ENCODE measurements at places on chromosomes 5 and 9. TPM values are rescaled to one million over a fixed set of nuclear protein-coding genes. Genes with fewer than 3 reads are reported as not detected.

DNA sequence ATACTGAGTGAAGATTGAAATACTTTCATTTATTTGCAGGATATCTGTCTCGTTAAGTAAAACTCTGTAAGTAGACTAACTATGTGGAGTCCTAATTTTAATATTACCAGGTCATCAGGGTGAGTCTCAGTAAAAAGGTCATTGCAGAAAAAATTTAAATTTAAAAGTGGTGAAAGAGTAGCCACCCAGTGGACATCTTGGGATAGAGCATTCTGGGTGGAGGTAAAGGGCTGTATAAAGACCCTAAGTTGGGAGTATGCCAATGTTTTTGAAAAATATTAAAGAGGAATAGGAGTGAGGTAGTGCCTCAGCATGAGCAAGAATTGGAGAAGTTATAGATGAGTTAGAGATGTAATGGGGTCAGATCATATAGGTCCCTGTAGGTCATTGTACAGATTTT, 145.5 kb downstream of the HMHB1 start:
- no peak for DNase-seq

- DNase-seq, result no peak
These were observed 37.8 kb downstream of the SCGB3A1 start for GRCh38 chr5:180553530-180553929.

The SLC36A2 gene
- not detected for total RNA-seq

GRCh38 chr5:133110709-133111108, 58.9 kb downstream of the HSPA4 start:
- DNase-seq, result no peak

DNA sequence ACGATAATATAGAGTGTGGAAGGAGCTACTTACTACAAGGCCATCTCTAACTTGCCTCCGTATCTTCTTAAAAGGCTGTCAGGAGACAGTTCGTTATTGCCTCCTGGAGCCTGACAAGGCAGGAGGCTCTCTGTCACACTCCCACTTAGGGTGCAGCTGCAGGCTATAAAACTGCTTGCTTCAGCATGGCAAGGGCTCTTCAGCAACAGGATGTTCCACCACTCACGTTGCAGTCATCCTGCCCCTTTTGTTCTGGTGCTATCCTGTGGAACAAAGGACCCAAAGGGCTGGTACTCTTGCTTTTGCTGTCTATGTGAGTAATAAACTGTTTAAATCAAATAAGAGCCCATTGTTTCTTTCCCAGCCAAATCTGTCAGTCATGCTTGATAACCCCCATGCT, 508.9 kb downstream of the NTRK2 start:
- peak; percentile 7 for DNase-seq

The DPM2 gene
- 53.8 TPM for total RNA-seq

The ADGRV1 gene
- total RNA-seq, result 0.47 TPM

- peak; percentile 74 for DNase-seq
These were observed 16.0 kb downstream of the SLC22A5 start for GRCh38 chr5:132385326-132386105.

DNA sequence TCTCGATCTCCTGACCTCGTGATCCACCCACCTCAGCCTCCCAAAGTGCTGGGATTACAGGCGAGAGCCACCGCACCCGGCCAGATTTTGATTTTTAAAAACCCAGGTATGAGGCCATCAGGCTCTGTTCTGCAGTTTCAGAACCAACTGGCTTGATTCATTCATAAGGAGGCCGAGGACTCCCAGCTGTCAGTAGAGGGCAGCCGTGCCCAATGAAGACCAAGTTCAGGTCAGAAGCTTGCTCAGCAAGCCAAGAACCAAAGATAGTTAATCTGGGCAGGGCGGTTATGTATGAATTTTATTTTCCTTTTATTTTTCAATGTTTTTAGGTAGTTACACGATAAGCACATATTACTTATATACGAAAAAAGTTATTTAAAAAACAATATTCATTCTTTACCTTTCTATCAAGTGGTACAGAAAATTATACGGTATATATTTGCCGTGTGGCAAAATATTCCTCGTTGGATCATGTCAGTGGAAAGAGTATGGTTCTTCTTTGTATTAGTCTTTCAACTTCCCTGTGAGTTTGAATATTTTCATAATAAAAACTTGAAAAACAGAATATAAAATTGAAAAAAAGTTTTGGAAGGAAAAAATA, 18.0 kb downstream of the MGAT1 start:
- peak; percentile 79 for DNase-seq

The PCDHGA2 gene
- 0.32 TPM for total RNA-seq

The DMGDH gene
- not detected for total RNA-seq

- no peak for DNase-seq
These were observed 349.5 kb downstream of the CDH18 start for GRCh38 chr5:19638461-19638860.

The IFT74 gene
- total RNA-seq, result 17.1 TPM

DNA sequence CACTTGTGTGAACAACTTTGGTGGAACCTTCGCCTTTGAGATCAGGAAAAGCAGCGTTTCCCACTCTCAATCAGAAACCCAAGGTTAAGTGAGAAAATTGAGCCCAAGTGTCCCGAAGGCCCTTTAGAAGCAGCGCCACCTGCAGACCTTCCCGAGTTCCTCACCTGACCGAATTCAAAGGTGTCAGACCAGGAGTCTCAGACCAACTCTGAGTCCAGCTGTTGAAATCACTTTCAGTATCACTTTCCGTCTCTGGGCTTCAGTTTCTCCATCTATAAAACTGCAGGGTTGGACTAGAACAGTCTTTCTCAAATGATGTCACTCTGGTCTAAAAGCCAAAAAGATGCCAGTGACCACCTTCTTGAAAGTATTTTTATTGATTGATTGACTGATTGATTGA, 31.7 kb upstream of the GRHPR start:
- peak; percentile 58 for DNase-seq

The CRHBP gene
- total RNA-seq, result not detected

DNA sequence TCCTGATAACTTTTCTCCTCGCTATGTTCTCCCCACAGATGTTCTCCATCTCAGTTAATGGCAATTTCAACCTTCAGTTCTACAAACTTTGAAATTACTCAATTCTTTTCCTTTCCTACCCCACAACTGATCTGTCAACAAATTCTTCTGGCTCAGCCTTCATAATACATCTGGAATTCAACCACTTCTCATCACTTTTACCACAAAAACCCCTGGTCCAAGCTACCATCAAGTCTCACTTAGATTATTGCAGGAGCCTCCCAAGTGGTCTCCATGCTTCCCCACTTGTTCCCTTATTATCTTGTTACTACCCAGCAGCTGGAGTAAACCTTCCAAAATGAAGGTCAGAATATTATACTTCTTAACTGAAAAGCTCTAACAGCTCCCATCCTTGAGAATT, 110.1 kb downstream of the FBN2 start:
- DNase-seq, result no peak

DNA sequence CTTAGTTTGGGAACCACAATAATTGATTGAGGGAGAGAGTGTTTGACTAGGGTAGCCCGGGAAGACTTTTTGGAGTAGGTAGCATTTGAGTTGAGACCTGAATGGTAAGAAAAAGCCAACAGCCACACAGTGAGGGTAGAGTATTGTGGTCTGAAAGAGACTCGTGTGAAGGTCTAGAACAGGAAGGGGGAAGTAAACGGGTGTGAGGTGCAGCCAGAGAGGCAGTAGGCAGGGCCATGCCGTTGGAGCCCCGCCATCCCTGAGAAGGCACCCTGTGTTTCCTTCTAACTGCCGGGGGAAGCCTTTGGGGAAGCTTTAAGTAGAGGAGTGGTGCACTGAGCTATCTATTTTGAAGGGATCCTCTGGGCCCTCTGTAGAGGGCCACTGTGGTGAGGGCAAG, 3.5 kb upstream of the F2RL2 start:
- DNase-seq, result no peak

DNA sequence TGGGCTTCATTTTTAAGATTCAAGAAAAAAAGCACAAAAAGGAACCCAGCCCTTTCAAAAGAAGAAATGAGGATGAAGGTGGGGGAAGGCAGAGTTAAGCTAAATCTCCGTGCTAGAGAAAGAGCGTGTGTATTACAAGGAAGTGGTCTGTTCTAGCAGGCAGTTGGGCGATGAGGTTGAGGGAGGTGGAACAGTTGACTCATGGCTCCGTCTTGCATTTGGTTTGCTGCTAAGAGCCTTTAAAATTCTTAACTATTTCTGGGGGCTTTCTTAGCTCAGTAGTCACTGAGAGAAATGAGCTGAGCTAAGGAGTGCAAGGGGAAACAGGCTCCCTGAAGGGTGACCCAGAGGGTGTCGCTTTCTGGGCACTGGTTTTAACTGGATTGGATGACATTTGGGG, 117.4 kb downstream of the GCNT1 start:
- peak; percentile 98 for DNase-seq
